NCI-H2081 (cell line): ENCODE measurements at places on chromosomes 4 and X.

DNA sequence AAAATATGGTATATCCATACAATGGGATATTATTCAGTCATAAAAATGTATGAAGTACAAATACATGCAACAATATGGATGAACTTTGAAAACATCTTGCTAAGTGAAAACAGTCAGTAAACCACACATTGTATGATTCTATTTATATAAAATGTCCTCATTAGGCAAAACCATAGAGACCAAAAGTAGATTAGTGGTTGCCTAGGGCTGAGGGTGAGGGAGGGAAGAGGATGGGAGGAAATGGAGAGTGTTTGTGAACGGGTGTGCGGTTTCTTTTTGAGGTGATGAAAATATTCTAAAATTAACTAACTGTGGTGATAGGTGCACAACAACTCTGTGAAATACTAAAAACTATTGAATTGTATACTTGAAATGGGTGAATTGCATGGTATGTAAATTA is 29.6 kb downstream of the TEX11 start:
- DNase-seq, result no peak

DNA sequence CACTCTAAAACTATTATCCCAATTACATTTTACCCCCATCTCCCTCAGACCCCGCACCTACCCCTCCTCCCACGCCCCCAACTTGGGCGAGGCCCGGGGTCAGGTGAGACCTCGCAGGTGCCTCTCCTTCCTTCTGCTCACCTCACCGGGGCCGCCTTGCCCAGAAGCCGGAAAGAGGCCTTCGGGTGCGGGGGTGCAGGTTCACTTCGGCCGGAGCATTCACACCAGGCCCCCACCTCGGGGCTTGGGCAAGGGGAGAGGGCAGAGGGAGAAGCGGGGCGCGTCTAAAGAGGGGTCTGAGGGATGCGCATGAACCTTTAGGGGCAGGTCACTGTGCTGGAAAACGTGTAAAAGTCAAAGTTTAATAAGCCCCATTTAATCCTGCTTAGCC is 427 bp downstream of the ZNF182 start:
- DNase-seq, result no peak

DNA sequence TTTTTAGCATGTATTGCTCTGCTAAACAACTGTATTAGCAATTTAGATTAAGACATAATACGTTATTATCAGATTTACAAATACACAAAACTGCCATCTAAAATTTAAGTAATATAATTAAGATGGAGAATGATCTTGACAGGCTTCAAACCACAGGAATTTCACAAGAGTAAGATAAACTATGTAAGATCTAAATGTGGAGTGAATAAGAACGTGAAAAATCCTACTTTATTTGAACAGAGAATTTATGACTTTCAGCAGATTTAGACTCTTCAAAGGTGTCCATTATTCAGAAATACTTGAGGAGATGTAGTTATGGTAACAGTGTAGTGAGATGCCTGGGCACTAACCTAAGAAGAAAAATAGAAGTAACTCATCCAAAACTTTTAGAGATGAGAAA is 73.2 kb downstream of the SLC4A4 start:
- no peak for DNase-seq

DNA sequence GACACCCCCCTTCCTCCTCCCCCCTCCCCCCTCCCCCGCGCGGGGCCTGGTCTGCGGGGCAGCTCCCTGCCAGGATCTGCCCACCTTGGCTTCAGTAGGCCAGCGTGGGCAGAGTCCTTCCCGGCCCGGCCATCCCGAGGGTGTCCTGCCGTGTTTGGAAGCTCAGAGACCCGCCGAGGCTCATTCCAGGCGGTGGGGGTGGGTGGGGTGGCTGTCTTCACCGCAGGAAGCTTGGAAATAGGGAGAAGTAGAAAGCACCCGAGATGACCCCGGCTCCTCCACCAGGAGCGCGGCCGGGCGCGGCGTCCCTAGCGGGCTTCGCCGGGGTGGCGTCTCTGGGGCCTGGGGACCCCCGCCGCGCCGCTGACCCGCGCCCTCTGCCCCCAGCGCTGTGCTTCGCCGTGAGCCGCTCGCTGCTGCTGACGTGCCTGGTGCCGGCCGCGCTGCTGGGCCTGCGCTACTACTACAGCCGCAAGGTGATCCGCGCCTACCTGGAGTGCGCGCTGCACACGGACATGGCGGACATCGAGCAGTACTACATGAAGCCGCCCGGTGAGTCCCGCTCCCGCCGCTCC is 1.6 kb downstream of the NAT8L start:
- DNase-seq, result peak; percentile 46
